ENCODE measurements at places on chromosomes 13 and 19. TPM values are rescaled to one million over a fixed set of nuclear protein-coding genes. Genes with fewer than 3 reads are reported as not detected.

DNA sequence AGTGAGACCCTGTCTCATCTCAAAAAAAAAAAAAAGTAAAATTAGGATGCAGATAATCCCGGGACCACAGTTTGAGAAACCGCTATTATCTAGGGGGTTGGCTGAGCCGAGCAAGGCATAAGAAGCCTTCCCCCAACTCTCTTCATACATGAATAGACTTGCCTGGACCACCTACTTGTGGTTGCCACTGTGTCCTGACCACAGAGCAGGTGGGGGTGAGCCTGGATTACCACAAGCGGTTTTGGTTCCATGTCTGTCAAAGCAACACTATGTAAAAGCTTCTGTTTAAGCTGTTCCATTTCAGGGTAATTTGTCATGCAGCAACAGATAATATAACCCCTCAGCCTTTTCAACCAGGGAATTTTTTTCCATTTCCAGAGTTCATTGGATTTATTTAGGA, 3.3 kb upstream of the NAPA start:
- DNase-seq, result no peak

GRCh38 chr19:2594319-2594718, 108.2 kb downstream of the GNG7 start:
- no peak for DNase-seq

DNA sequence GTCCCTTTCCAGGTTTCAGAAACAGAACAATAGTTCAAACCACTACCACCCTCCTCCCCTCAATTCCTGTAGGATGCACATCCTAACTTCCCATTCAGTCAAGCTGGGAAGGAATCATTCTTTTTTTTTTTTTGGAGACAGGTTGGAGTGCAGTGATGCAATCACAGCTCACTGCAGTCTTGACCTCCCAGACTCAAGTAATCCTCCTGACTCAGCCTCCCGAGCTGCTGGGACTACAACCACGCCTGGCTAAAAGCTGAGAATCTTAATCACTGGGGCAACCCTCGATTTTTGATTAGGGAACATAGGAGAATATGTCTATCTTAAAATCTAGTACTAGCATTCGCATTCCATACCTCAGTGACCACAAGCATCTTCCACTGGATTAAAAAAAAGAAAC, 146.2 kb downstream of the ABCC4 start:
- no peak for DNase-seq

GRCh38 chr13:90070362-90070761, 1277.1 kb upstream of the MIR17HG start:
- DNase-seq, result no peak

- no peak for DNase-seq
Observed at GRCh38 chr13:101218484-101218883, 197.8 kb downstream of the NALCN start.

- DNase-seq, result no peak
Observed at GRCh38 chr13:25673711-25674110, 301.9 kb downstream of the ATP8A2 start.

DNA sequence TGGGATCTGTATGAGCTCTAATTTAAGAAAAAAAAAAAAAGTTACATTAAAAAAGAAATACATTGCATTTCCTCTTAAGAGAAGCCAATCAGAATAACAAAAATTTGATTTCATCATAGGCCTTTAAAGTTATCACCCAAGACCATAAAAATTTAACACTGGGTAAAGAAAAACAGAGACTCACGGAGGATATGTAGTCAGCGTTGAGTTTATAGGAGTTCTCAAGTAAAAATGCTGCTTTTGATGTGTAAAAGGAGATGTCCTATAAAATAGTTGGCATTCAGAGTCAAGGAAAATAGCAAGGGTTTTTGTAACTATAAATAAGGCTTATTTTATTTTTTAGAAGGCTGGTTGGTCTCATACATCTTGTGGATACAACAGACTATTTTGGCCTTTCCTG, 191.1 kb downstream of the EFNB2 start:
- no peak for DNase-seq

- DNase-seq, result no peak
Observed at GRCh38 chr13:23617551-23618024, 47.4 kb downstream of the TNFRSF19 start.

DNA sequence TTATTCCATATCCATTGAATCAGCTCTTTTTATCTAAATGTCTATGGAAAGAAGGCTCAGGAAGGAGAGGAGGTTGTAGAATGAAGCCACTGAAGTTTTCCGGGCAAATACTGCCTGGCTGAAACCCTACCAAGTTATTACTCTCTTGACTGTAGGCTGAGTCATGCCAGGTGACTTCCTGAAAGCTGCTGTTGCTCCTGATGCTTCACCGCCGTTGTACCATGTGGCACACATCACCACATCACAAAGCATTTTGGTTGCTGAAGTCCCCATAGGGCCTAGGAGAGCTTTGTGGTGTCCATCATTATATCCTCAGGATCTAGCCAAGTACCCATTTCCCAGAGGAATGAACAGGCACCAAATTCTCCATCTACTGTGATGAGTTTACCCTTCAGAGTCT, 11.1 kb upstream of the TDRD12 start:
- no peak for DNase-seq

GRCh38 chr13:100789968-100790367, 115.4 kb upstream of the TMTC4 start:
- DNase-seq, result no peak

- no peak for DNase-seq
Observed at GRCh38 chr19:795691-796581, 1.3 kb upstream of the PTBP1 start.

DNA sequence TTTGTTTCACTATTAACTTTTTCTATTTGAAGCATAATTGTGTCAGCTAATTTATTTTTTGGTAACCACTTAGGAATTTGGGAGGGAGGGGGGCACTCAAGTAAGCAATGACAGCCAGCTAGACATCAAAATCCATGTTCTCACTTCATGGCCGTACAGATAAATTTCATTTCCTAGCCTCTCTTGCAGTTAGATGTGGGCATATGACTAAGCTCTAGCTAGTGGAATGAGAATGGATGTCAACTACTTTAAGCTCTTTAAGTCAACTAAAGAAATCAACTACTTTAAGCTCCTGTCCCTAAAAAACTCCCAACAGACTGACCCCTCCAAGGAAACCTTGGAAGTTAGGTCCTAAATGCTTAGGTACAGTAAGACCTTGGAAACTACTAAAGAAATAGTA, 92.0 kb downstream of the KCNRG start:
- no peak for DNase-seq

GRCh38 chr19:36423925-36424324, 5.5 kb upstream of the ZFP82 start:
- no peak for DNase-seq

- no peak for DNase-seq
Observed at GRCh38 chr13:26688286-26688685, 72.3 kb downstream of the GPR12 start.

DNA sequence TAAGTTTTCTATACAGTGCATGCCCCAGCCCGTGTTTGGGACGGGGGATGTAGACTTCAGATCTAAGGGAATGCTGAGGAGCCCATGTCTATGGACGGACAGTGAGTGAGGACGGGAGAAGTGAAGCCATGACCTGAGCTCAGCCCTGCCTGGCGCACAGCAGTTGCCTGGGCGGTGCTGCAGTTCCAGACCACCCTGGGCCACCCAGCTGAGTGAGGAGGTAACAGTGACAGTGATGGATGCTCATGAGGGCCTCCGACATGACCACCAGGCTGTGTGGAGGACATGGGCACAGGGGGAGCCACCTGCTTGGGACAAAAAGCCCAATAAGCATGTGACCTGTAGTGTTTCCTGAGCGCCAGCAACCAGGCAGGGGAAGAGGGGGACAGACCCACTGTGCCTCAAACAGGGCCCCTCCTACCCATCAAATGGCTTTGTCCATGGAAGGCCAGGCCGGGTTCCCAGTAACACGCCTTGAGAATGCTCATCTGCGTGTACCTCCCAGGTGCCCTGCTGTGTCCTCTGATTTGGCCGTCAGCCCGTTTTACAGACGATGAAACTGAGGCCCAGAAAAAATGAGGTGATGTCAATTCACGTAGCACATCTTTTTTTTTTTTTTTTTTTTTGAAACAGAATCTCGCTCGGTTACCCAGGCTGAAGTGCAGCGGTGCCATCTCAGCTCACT, 22.6 kb downstream of the NOSIP start:
- no peak for DNase-seq

DNA sequence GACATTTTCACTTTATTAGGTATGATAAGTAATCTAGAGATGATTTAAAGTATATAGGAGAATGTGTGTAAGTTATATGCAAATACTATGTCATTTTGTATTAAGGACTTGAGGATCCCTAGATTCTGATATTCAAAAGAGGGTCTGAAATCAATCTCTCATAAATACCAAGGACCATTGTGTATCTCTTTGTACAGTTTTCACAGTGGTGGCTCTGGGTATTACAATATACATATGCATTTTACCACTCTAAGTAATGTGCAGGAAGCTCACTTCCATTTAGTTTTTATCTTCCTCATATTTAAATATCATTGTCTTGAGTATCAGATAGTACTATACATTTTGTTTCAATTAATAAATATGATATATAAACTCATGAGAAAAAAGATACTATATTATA, 862.6 kb upstream of the PCDH20 start:
- no peak for DNase-seq

DNA sequence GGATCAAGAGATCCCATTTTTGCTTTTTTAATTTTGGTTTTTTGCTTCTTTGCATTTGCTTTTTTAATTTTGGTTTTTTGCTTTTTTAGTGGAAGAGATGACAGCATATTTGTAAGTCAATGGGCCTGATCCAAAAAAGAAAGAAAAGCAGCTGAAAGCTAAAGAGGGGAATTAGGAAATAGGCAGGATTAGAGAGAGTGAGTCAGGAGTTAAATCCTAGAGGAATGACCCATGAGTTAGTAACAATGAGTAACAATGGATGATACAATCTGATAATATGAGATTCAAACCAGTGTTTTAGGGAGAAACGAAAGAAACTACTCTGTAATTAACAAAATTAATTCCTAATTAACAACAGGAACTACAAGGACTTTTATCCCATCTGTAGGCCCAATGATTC, 111.2 kb upstream of the SGCG start:
- no peak for DNase-seq

DNA sequence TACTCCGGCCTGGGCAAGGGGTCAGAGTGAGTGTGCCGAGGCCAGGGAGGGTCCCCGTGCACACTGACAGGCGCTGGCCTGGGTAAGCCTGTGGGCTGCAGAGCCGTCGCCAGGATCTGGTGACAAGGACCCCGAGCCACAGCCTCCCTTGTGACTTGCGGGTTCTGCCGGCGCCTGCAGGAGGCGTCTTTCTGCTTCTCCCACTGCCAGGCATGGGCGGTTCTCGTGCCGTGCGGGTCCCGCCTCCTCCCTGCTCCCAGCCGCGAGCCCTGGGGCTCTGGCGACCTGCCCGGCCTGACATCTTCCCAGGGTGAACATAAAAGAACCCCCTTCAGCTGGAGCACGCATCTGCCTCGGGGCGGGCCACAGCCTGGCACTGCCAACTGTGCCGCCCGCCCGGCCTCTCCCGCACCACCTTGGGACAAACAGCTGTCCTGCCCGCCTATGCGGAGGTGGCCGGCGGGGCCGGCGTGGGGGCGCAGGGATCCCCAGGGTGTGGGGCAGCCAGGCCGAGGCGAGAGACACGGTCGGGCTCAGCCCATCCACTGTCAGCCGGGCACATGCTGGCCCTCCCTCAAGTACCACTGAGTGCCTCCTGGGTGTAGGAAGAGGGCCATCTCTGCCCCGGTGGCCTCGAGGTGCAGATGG, 1.5 kb upstream of the HCN2 start:
- DNase-seq, result peak; percentile 63

DNA sequence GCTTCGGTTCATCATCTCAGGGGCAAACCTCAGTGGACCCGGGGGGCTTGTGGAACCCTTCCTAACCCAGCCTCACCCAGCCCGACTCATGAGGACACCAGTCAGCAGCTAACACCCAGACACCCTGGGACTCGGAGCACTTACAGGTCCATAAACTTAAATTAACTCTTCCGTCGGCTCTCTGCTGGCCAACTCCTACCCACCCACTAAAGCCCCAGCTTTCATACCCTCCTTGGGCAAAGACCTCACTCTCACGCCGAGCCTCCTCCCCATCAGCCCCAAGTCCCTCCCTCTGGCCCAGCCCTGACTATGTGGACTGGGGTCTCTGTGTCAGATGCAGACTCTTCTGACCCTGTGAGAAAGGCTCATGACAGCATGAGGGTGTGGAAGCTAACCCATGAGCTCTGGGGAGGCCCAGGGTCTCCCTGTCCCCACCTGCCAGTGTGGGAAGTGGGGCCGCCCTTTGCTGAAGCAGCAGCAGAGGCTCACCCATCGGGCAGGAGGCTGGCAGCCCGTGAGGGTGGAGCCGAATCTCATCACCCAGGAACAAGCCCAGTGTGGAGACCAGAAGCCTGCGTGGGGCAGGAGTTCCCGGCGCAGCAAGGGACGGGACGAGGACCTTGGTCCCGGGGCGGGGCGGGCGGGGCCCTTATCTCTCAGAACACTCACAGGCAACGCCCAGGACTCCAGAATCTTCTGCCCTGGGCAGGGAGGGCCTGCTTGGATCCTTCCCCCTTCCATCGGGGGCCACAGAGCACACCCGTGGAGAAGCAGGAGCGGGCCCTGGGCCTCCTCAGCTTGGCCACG, 19.8 kb downstream of the TCF3 start:
- no peak for DNase-seq

GRCh38 chr13:47178090-47178950, 281.5 kb upstream of the HTR2A start:
- DNase-seq, result no peak

GRCh38 chr19:988081-988480, 3.9 kb downstream of the WDR18 start:
- no peak for DNase-seq

DNA sequence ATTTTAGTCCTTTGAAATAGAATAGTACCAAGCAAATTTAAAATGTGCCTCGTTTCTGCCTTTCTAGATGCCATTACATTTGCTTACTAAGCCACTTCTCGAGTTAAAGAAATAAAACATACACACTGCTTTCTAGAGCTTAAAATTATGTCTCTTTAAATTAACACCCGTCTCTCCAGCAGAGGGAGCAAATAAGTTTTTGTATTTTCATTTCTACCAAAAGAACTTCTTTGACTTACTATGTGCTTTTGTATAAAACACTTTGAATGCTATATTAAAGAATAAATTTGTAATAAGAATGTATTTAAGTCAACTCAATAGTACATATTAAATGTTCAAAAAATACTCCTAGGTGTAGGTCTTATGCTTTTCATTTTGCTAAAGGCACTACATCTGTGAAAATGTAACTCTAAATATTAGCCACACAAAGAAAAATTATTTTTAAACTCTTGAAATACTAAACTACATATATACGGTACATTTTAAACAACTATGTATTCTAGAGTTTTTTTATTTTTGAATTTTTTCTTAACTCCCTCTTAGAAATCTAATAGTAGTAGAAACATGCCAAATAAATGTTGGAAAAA, 269.3 kb upstream of the MIR17HG start:
- no peak for DNase-seq

GRCh38 chr19:46885411-46885810, 24.6 kb downstream of the ARHGAP35 start:
- DNase-seq, result no peak

- no peak for DNase-seq
Observed at GRCh38 chr13:106612688-106613087, 44.8 kb upstream of the ARGLU1 start.

GSX1 gene
- not detected for polyA plus RNA-seq

PEAK3 gene
- polyA plus RNA-seq, result 0.14 TPM

TEKTIP1 gene
- polyA plus RNA-seq, result not detected

TMEM150B gene
- not detected for polyA plus RNA-seq

MISP gene
- polyA plus RNA-seq, result not detected

METTL21C gene
- polyA plus RNA-seq, result not detected

TGDS gene
- 11.7 TPM for polyA plus RNA-seq
